ENCODE measurements at places on chromosomes 2 and 18.
A peak's percentile ranks its signal among the peaks of the same experiment; 100 is the strongest.

GRCh38 chr2:60267122-60267521 is 286.3 kb downstream of the BCL11A start:
- DNase-seq = no peak

DNA sequence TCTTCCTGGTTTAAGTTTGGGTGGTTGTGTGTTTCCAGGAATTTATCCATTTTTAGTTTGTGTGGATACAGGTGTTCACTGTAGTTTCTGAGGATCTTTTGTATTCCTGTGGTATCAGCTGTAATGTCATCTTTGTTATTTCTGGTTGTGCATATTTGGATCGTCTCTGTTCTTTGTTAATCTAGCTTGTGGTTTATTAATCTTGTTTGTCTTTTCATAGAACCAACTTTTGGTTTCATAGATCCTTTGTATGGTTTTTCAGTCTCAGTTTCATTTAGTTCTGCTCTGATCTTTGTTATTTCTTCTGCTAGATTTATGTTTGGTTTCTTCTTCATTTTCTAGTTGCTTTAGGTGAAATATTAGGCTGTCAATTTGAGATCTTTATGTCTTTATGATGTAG is 202.4 kb upstream of the ZSWIM2 start:
- no peak for DNase-seq

DNA sequence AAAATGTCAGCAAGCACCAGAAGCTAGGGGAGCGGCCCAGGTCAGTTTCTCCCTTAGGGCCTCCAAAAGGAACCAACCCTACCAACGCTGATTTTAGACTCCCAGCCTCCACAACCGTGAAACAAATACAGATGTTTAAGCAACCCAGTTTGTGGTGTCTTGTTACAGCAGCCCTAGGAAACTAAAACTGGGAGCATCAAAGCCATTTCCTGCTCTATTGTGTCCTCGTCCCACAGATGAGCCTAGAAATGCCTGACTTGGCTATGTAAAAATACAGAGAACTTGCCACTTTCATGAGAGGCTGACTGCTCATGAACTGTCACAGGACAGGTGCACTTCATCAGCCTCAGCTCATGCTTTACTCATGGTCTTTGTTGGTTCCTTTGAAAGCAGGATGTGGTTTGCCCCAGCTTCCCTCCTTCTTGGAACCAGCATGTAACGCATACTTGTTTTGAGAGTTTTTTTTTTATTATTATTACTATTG is 97.6 kb upstream of the SLC39A10 start:
- DNase-seq = peak; percentile 54

DNA sequence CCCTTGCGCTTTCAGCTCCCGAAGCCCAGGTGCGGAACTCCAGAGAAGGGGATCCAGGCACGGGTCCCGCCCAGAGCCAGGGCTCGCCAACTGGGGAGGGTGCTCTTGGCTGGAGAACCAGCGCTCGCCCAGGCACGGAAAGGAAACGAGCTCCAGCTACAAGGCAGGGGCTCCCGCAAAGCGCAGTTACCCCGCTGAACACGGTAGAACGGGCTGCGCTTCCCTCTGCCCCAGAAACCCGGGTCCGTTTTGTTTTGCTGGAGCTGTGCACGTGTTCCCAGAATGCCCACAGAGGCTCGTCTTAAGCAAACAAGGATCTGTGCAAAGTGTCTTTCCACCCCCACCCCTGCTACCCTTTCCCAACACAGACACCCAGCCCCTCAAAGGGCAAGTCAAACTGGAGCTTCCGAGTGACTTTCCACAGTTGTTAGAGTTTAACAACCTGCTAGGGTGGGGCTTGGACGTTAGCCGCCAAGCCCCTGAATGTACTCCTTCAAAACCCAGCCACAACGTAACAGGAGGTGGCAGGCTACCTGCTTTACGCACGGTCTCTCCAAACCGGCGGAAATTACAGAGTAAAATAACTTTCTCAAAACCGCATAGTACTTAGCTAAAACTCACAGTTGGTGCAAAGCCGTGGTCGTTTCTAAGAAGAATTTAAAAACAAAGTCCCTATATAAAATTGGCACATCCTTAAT is 775 bp downstream of the RNF125 start:
- DNase-seq = peak; percentile 21

DNA sequence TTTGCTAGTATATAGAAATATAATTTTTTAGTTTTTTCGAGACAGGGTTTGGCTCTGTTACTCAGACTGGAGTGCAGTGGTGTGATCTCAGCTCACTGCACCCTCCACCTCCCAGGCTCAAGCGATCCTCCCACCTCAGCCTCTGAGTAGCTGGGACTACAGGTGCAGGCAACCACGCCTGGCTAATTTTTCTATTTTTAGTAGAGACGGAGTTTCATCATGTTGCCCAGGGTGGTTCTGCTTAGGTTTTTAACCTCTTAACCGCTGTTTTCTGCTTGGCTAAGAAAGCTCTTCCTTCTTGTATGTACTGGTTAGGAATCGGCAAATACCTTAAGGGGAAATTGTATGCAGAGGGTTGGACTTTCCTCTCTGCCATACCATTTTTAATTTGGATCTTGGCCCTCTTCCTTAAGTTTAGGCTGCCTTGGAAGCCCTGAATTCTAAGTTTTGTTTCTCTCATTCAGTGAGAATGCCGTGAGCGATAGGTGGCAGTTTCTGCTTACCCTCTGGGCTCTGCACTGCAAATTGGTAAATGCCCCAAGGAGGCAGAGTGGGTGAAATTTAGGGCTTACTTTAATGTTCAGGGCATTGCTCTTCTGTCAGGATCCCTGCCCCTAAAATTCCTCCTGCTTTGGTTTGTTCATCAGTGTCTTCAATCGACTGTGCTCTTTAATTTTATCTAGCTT is 32.3 kb downstream of the EML6 start:
- DNase-seq = no peak

DNA sequence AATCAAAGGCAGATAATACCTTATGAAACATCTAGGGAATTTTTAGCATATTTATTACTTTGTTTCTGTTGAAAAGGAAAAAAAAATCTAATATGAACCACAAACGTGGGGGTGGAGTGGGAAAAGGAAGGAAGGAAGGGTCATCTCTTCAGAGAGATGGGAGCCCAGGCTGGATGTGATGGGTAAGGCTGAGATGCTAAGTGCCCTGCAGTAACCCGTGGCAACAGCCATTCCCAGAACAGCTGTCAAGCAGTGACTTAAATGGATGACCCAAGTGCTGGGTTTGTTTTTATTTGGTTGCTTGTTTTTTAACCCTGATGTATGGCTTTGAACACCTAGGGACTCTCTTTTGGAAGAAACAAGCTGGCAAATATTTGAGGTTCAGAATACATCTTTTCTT is 50.7 kb upstream of the KLF7 start:
- no peak for DNase-seq

- no peak for DNase-seq
Measured at GRCh38 chr2:215787025-215787424, 226.3 kb downstream of the MREG start.

GRCh38 chr2:227862227-227862740 is 9.1 kb upstream of the DAW1 start:
- no peak for DNase-seq

- no peak for DNase-seq
Measured at GRCh38 chr2:72145658-72146329, 1.9 kb downstream of the CYP26B1 start.

DNA sequence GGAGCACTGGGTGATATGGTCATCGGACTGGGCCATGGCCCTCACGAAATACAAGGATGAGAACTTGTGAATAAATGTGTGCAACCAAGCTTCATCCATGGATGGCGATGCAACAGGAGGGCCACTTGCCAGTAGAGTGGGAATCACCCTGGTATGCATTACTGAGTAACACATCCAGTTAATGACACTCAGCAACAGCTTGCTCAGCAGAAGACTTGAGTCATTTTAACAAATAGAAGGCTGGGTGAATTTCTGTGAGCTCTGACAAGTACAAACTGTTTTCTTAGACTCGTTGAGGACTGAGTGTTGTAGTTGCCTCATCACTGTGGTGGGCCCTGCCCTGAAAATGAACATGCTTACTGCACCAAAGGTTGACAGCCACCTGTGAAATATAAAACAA is 221.6 kb downstream of the NCKAP5 start:
- DNase-seq = no peak

DNA sequence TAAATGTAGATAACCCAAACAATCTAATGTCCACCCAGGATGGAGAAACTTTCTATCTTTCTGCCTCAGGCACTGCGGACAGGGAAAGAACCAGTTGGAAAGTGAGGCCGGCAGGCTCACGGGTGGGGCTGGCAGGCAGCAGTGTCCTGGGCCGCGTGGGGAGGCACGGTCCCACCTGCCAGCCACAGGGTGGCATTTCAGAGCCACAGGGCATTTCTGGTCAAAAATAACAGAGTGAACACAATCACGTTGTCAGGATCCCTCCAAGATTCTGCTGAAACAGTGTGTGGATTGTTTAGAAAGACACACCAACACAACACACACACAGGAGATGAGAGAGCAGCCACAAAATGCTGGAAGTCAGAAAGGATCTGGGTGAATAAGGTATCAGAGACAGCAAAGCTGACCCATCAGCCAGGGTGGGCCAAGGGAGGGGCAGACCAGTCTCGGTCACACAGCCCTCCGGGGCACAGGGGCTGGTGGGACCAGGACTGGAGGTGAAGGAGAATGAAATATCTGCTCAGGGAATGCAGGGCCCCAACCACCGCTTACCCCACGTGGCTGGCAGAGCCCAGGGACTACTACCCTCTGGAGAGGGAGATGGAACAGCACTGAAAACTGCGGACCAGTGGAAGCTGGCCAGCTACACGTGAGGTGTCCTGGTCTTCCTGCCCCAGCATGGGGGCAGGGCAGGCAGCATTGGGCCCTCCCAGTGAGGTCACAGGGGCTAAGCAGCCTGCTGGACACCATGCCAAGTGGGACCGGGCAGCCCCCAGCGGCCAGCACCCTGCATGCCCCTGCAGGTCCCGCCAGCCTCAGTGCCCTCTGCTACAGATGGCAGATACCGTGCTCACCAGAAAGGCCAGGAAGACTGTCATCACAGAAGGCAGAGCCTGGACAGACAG is 173.9 kb downstream of the HDAC4 start:
- no peak for DNase-seq

- no peak for DNase-seq
Measured at GRCh38 chr2:203798296-203799087, 69.1 kb upstream of the CTLA4 start.

DNA sequence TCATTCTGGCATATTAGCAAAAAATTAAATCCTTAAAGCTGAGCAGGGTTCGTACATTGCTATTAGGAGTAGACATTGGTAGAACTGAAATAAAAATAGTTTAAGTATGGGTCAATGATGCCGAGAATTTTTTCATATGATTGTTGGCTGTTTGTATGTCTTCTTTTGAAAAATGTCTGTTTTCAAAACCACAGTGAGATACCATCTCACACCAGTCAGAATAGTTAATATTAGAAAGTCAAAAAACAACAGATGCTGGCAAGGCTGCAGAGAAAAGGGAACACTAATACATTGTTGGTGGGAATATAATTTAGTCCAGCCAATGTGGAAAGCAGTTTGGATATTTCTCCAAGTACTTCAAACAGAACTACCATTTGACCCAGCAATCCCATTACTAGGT is 410.8 kb upstream of the TRIB2 start:
- DNase-seq = no peak

GRCh38 chr18:11322716-11323115 is 173.3 kb upstream of the PIEZO2 start:
- DNase-seq = no peak

- no peak for DNase-seq
Measured at GRCh38 chr2:132692816-132693215, 22.8 kb upstream of the LYPD1 start.

DNA sequence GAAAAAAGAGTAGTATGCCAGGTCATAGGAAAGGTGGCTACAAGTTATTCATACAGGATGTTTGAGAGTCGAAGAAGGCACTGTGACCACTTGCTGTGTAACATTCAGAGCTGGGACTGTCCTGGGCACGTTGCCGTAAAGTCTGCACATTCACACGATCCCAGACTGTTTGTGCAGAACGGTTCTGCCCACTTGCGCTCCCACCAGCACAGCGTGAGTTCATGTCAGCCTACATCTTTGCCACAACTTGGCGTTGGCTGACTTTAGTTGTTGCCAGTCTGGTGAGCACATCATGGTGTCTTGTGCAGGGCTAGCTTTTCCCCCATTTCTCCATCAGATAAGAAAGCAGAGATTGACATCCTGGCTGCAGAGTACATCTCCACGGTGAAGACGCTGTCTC is 7.0 kb downstream of the ING5 start:
- DNase-seq = no peak

GRCh38 chr2:168422584-168422983 is 33.5 kb upstream of the CERS6 start:
- no peak for DNase-seq

DNA sequence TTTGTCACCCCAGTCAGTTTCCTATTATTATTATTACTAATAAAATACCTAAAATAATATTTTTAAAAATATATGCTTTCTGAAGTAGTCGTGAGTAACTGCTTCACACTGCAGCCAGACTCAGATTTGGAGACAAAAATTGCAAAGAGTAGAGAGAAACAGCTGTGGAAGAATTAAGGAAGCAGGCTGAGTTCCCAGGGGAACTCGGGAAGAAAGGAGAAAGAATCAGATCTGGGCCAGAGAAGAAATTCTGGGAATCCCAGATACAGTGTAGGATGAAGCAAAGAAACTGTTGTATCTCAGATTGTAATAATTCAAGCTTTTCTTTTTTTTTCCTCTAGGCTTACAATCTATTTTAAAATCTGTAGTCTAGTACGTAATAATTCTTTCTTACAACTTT is 182.3 kb downstream of the FTCDNL1 start:
- DNase-seq = no peak

- no peak for DNase-seq
Measured at GRCh38 chr2:242040681-242041080, 171.2 kb downstream of the RTP5 start.

DNA sequence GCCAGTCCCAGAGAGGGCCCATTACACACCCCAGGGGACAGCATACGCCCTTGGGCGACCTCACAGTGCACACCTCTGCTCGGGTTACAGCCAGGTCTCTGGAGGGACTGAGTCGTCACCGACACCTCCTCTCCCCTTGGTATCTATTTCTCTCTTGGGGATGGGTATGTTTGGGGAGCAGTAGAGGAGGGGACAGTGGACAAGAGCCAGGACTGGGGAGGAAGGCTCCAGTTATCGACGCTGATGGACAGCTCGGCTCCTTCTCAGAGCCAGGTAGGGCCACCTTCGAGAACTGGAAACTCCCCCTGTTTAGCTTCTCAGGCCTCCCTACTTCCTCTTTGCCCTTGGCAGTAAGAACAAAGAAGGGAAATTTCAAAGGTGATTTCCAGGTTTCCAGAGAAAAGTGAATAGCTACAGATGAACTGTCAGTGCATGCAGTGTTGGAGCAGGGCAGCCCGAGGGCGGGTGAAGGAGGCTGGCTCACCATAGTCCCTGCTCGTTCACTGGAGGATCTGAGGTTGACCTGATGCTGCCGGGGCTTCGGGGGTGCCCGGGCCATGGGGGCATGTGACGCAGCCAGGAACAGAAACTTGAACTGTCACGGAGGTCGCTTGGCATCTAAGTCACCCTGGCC is 4.4 kb upstream of the SEMA4C start:
- DNase-seq = no peak

Data from stimulated activated CD4-positive, alpha-beta T cell treated with anti-CD3 and anti-CD28 coated beads, TNF-alpha, amount 100 ng/mL, for 1 hour (primary cell).